ENCODE measurements at places on chromosomes 12 and 14. TPM values are rescaled to one million over a fixed set of nuclear protein-coding genes. Genes with fewer than 3 reads are reported as not detected.

- peak overlapping the region; percentile 65 for H3K4me3 ChIP-seq
- peak overlapping the region; percentile 54 for H3K27ac ChIP-seq
- no peak for DNase-seq
- H3K36me3 ChIP-seq, result no peaks in the 10 kb centered on the region
- no peaks in the 10 kb centered on the region for H3K27me3 ChIP-seq
- peaks cover 44% of the 10 kb centered on the region for H3K4me1 ChIP-seq
These were observed 4.2 kb downstream of the HSPB8 start for GRCh38 chr12:119182701-119183493.

DNA sequence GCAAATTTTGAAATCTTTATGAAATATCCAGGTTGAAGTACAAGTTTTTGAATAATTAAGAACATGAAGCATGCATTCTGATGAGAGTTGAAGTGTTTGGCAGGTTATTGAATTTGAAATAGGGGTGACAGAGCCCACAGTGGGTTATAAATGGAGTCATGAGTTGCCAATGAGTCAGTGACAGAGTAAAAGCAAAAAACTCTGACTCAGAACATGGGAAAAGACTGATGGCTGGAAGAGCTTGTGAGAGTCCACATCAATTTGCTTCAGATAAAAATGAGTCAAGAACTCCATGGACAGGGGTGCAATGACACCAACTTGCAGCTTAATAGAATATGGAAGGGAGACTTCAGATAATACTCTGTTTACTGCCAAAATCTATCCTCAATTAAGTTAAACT lies 105.3 kb downstream of the SLC6A15 start:
- H3K36me3 ChIP-seq, result no peaks in the 10 kb centered on the region
- DNase-seq, result no peak
- H3K4me3 ChIP-seq, result no peak overlapping the region
- H3K27me3 ChIP-seq, result no peaks in the 10 kb centered on the region

GRCh38 chr14:102180248-102180998 lies 40.7 kb downstream of the WDR20 start:
- H3K27me3 ChIP-seq, result no peaks in the 10 kb centered on the region
- H3K4me3 ChIP-seq, result no peak overlapping the region
- H3K36me3 ChIP-seq, result no peaks in the 10 kb centered on the region
- no peak for DNase-seq
- H3K4me1 ChIP-seq, result peaks cover 44% of the 10 kb centered on the region

- DNase-seq, result no peak
- H3K4me1 ChIP-seq, result peaks cover 85% of the 10 kb centered on the region
- H3K27me3 ChIP-seq, result no peaks in the 10 kb centered on the region
- peak overlapping the region; percentile 85 for H3K27ac ChIP-seq
These were observed 128.6 kb upstream of the HIF1A start for GRCh38 chr14:61566537-61567225.

BTBD7 gene
- total RNA-seq, result 28.5 TPM

GRCh38 chr12:53345486-53346188 lies 9.5 kb upstream of the SP7 start:
- H3K27me3 ChIP-seq, result no peaks in the 10 kb centered on the region
- H3K4me1 ChIP-seq, result peaks cover 15% of the 10 kb centered on the region
- no peaks in the 10 kb centered on the region for H3K36me3 ChIP-seq
- peak overlapping the region; percentile 90 for H3K4me3 ChIP-seq

GRCh38 chr14:102363182-102363943 lies 622 bp downstream of the TECPR2 start:
- DNase-seq, result no peak
- H3K4me3 ChIP-seq, result peak overlapping the region; percentile 82

- H3K4me1 ChIP-seq, result no peaks in the 10 kb centered on the region
- no peak overlapping the region for H3K27ac ChIP-seq
- no peak overlapping the region for H3K4me3 ChIP-seq
- H3K27me3 ChIP-seq, result no peaks in the 10 kb centered on the region
- H3K36me3 ChIP-seq, result no peaks in the 10 kb centered on the region
These were observed 26.6 kb upstream of the GTF2A1 start for GRCh38 chr14:81247271-81247766.

GRCh38 chr12:68245180-68246021 lies 8.0 kb downstream of the IL22 start:
- H3K4me1 ChIP-seq, result peaks cover 25% of the 10 kb centered on the region
- no peaks in the 10 kb centered on the region for H3K36me3 ChIP-seq
- H3K4me3 ChIP-seq, result peak overlapping the region; percentile 31

- H3K4me3 ChIP-seq, result no peak overlapping the region
- H3K4me1 ChIP-seq, result peaks cover 19% of the 10 kb centered on the region
- DNase-seq, result no peak
- H3K27me3 ChIP-seq, result no peaks in the 10 kb centered on the region
- H3K27ac ChIP-seq, result no peak overlapping the region
These were observed 159.2 kb downstream of the GCH1 start for GRCh38 chr14:54743382-54743781.

STYK1 gene
- 6.4 TPM for total RNA-seq

DNA sequence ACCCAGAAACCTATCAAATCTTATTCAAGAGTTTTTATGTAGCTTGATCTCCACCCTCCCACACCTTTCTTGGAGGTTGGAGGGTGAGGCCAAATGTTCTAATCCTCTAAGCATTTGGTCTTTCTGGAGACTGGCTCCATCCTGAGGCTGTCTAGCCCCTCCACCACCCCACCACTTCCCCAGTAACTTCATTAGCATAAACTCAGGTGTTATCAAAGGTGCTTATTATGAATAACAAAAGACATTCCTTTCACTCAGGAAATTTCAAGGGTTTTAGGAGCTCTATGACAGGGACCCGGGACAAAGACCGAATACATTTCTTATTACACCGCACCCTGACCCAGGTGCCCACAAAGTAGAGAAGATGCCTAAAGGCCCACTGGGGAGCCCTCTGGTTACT lies 2.8 kb upstream of the TMEM229B start:
- no peaks in the 10 kb centered on the region for H3K4me1 ChIP-seq
- no peak overlapping the region for H3K27ac ChIP-seq

TRHDE gene
- 34.9 TPM for total RNA-seq

- H3K36me3 ChIP-seq, result no peaks in the 10 kb centered on the region
- H3K27ac ChIP-seq, result peak overlapping the region; percentile 17
- H3K4me3 ChIP-seq, result no peak overlapping the region
- no peaks in the 10 kb centered on the region for H3K27me3 ChIP-seq
These were observed 34.5 kb downstream of the SCARB1 start for GRCh38 chr12:124829008-124829707.

DNA sequence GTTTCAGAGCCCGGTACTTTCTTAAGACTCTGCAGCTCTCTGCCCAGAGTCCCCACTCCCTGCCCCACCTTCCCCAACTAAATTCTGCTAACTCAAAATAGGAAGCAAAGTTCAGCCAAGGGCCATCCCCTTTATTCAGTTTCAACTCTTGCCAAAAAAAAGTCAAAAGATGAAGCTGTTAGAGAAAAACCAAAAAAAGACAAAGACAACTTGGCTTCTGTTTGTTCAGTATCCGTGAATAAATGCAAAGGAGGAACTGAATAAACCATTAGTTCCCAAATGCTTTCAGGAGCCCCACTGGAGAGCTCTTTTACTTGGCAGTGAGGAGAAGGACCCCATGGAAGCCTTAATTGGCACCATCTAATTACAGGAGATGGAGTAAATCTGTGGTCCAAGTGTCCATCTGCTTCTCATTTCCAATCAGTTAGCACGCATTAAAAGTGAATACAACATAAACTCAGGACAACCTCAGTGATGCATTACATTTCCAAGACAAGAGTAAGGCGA lies 155.4 kb upstream of the GZMB start:
- peaks cover 9% of the 10 kb centered on the region for H3K4me1 ChIP-seq
- no peaks in the 10 kb centered on the region for H3K36me3 ChIP-seq
- DNase-seq, result no peak
- H3K4me3 ChIP-seq, result no peak overlapping the region
- no peak overlapping the region for H3K27ac ChIP-seq

POTEG gene
- total RNA-seq, result not detected

DNA sequence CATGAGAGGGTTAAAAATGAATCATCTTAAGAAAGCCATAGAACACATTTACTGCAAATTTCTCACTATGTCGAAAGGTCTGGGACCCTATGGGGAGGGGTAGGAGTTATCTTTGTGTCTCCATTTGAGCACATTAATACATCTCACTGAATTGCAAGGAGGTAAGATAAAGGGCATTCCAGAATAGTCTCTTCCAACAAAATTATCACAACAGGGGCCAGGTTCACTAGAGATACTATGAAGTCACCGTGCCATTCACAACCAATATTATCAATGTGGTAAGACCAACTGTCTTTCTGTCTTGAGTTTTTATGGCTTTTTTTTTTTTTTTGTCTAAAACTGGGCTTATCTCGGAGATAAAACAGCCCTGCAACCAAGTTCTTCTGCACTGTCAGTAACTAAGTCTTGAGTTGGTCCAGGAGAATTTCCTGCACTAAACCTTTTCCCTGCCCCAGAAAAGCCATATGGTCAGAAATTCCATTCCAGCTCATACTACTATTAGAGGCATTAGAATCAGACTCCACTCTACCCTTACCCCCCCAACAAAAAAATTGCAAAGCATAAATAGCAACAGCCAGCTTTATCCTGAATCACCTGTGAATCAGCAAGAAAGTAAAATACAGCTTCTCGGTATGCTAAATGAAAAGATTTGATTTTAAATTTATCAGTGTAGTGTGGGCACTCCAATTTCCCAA lies 79.7 kb downstream of the PTPRR start:
- DNase-seq, result no peak
- no peaks in the 10 kb centered on the region for H3K27me3 ChIP-seq
- no peak overlapping the region for H3K4me3 ChIP-seq
- H3K4me1 ChIP-seq, result no peaks in the 10 kb centered on the region
- H3K27ac ChIP-seq, result no peak overlapping the region

DNA sequence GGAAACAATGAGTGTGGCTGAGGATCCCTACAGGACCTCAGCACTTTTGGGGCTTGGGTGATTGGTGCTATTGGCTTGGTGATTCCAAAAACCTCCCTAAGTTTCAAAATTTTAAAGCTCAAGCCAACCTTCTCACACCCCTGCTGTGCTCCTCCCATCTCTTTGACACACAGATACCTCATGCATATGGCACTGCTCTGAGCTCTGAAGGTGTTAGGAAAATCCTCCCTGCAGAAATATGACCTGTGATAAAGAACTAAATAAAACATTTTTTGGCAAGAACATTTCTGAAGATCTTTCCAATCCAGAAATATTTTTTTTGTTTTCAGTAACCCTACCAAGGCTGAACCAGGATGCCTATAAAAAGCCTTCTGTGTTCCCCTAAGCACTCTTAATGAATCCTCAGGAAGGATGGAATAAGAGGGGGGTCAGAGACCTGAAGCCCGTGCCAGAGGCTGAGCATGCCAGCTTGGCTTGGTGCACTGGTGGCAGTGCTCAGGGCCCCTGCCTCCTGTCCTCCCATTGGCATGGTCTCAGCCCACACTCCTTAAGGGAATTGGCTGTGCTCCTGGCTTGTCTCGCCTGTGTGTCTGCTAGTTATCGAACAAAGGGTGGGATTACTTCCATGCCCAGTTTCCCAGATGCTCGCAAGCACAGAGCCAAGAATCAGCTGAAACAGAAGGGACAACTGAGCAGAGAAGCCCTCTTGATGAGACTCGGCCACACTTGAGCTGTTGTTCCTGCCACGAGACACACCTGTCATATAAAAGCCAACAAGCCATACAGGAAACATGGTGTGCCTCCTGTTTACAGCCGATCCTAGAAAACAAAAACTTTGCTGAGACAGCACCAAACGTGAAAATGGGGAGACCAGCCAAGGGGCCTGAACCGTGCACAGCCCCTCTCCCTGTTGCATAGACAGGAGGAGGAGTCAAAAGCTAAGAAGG lies 132.7 kb upstream of the EEA1 start:
- no peak overlapping the region for H3K4me3 ChIP-seq
- no peak for DNase-seq

GRCh38 chr14:85039353-85039626 lies 490.7 kb upstream of the FLRT2 start:
- H3K27me3 ChIP-seq, result no peaks in the 10 kb centered on the region
- H3K4me1 ChIP-seq, result no peaks in the 10 kb centered on the region
- no peak for DNase-seq
- H3K36me3 ChIP-seq, result no peaks in the 10 kb centered on the region
- H3K27ac ChIP-seq, result no peak overlapping the region
- H3K4me3 ChIP-seq, result no peak overlapping the region

SLC8A3 gene
- total RNA-seq, result 0.49 TPM

DNA sequence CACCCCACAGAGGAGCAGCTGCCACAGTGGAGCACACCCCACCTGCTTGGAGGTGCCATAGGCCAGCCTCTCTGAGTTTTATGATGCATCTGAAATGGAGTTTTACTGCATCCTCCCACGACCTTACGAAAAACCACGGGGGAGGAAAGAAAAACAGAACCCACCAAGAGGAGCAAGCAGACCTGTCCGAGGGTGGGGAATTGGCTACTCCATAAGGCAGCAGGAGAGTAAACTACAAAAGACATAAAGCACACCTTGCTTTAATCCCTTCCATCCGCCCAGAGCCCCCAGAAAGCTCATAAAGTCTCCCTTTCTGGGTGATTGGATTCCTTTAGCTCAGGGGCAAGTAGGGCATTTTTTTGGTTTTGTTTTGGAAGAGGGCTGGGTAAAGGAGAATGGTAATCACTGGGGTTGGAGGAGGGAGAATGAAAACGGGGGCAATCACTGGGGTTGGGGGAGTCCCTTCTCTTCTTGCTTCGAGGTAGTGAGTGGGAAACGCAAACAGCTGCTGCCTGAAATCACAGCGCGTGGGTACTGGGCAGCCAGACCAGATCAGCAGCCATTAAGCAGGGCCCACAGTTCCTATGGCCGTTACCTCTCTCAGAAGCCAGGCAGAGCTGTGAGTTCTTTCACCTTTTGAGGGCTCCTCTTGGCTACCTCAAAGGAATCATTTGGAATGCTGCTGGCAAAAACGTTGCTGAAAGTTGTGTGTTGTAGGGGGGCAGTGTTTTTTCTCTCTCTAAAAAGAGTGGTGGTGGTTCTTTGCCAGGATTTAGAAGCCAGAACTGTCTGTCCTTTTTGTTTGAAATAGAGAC lies 433.6 kb downstream of the ZFP36L1 start:
- H3K4me3 ChIP-seq, result no peak overlapping the region
- H3K4me1 ChIP-seq, result peaks cover 25% of the 10 kb centered on the region
- no peak for DNase-seq
- no peaks in the 10 kb centered on the region for H3K36me3 ChIP-seq

DNA sequence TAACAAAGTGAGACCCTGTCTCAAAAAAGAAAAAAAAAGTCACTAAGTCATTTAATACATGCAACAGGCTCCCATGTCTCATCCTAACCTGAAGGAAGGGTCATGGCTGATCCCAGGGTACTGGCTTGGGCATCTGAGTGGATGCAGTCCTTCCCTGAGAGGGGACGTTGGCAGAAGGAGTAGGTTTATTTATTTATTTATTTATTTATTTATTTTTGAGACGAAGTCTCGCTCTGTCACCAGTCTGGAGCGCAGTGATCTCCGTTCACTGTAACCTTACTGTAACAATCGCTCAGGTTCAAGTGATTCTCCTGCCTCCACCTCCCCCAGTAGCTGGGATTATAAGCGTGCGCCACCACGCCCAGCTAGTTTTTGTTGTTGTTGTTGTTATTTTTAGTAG lies 7.2 kb upstream of the CALCOCO1 start:
- H3K27ac ChIP-seq, result no peak overlapping the region
- H3K4me1 ChIP-seq, result peaks cover 14% of the 10 kb centered on the region
- H3K4me3 ChIP-seq, result no peak overlapping the region
- no peaks in the 10 kb centered on the region for H3K36me3 ChIP-seq
- no peak for DNase-seq

All from vagina (tissue), 2 donors.